Kasumi-1 (cell line): ENCODE measurements at places on chromosomes 4 and X.

- no peak for DNase-seq
Measured at GRCh38 chrX:52852110-52852860, 15.6 kb downstream of the XAGE3 start.

DNA sequence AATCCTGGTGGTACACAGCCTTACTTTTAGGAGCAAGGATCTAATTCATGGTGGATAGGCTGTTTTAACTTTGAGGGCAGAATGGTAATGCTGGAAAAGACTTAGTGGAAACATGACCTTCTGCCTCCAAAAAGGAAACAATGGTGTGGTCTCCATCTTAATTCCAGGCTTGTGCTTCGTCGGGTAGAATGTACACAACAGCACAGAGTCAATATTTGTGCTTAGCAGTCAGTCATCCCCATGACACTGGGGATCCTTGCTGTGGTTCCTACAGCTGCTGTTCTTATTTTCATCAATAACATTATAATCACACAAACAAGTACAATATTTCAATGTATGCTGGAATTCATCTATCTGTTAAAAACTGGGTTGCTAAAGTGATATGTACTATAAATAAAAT, 104.4 kb downstream of the HHIP start:
- DNase-seq: no peak

GRCh38 chrX:150366951-150367545, 3.9 kb downstream of the MAMLD1 start:
- DNase-seq: no peak

GRCh38 chr4:176840166-176840565, 47.4 kb upstream of the VEGFC start:
- peak; percentile 8 for DNase-seq

- no peak for DNase-seq
Measured at GRCh38 chrX:120774606-120775005, 101.1 kb downstream of the CT47B1 start.

DNA sequence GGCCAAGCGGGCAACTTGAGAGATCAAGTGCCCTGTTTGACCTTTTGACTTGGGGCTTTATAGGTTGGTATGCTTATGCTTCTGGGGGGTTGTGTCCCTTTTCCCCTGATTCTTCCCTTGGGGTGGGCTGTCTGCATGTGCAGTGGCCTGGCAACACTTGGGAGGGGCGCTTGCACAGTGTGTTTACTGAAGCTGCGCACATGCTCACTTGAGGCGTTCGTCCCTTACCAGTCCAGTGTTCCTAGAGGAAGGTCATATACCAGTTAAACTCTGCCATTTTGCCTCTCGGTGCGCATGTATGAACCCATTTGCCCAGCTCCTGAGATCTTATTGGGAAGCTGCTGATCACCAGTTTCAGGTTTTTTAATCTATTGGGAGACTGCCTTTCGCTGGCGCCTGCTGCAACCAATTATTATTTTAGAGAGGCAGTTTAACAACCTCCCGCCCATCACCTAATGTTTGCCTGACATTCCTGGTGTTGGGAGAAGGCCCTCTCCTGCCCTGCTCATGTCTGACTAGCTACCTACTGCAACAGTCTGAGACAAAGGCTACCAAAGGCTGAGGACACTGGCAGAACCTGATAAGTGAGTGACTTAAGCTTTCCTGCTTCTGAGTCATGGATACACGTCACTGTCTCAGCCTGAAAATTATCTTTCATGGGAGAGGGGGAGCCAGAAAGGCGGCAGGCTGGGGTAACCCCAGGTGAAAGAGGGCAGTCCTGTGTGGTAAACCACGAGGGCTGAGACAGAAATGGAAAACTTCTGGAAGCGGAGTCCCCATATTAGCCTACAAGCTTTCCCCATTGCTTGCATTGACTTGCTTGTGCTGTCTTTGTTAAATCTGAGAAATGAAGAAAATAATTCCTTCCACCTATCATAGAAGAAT, 97.6 kb downstream of the CPE start:
- no peak for DNase-seq

DNA sequence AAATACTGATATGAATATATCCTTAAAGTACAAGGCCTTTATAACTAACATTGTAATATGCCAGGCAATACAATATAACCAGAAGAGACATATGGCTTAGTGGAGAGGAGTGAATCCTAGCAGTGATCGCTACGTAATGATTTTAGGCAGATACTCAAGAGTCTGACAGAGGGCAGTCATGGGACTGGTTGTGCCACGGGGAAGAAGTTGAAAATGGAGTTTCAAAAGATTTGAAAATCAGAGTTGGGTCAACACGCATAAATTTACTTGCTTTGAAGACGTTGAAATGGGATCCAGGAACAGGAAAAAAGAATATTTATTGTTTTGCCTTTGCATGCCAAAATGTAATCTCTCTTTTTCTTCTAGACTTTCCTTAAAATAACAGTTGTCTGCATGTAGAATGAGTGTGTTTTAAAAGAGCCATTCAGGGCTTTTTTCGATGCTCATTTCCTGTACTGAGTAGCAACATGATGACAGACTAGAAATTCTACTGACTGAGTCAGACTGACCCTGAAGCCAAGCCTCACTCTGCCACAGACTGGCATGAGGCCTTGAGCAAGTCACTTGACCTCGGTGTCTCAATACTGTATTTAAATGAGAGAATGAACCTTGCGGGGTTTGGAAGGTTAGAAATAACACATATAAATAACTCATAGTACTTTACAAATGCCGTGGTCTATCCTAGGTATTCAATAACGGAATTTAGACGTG, 8.1 kb upstream of the SMS start:
- DNase-seq: no peak
